Left forelimb (tissue), 1 donor: ENCODE measurements at places on chromosomes 11 and 22.

DNA sequence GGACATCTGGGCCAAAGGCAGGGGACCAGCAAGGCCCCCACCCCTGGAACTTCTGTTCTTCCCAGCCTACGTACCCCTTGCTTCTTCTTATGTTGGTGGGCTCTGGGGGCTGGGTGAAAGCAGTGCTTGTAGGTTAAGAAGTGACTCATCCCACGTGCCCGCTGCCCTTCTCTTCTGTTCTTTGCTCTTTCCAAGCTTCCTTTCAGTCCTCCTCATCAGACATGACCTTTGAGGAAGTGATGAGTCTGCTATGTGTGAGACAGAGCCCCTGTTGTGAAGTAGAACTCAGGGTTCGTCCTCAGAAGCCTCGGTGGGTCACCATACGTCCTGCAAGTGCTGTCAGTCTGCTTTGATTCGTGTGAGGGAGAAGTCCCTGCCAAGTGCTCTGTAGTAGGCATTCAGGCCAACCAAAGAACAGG lies 12.7 kb downstream of the MED15 start:
- no peak for DNase-seq

DNA sequence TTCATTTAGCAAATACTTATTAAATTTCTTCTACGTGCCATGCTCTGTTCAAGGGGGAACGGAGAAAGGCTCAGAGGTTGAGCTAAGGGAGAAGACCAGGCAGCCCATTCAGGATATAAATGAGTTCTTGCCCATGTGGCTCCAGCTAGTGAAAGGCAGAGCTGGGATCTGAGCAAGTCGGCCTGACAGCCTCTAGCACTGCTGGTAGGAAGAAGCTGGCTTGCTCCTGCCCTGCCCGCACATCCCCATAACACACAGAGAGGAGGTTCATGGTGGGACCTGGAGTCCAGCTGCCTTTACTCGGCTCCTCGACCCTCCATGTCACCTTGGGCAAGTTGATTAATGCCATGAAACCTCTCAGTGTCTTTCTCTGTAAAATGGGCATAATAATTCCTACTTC lies 2.0 kb downstream of the SLC15A3 start:
- DNase-seq: no peak

GRCh38 chr22:25959818-25960774 lies 209.2 kb upstream of the SEZ6L start:
- no peak for DNase-seq

- no peak for DNase-seq
Observed at GRCh38 chr22:50529416-50529896, 356 bp downstream of the TYMP start.

- DNase-seq: no peak
Observed at GRCh38 chr11:66328031-66328301, 8.3 kb downstream of the RIN1 start.

- DNase-seq: no peak
Observed at GRCh38 chr11:3736816-3737215, 60.5 kb downstream of the NUP98 start.

DNA sequence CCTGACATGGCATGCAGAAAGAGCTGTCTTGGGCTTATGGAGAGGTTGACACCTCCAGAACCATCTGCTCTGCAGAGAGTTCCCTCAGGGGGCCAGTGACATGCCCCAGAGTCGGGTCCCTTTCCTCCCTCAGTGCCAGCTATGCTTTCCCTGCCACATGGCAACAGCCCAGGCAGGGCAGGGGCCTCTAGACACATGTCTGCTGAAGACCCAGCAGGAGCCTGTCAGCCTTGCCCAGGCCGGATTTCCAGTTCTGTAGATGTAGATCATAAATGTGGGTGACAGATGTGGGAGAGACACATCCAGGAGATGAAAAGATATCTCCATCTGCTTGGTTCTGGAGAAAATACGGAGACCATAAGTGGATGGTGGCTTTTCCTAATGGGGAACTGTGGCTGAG lies 25.5 kb downstream of the NAV2 start:
- DNase-seq: no peak

GRCh38 chr11:65892661-65893317 lies 2.3 kb downstream of the CCDC85B start:
- DNase-seq: no peak

DNA sequence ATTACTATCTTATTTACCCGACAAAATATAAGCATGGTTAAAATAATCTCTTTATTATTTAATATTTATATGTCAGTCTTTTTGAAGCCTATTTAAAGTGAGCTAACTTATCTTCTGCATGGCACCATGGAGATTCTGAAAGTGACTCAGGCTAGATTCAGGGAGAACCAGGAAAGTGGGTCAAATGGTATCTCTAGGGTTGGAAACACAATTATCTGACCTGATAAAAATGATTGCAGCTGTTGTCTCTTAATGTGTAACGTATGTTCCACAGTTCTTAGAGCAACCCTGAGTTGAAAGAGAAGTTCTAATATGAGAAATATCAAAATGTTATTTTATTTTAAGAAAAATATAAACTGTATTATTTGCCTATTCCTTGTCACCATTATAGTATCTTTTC lies 143.1 kb upstream of the CARD18 start:
- no peak for DNase-seq

- DNase-seq: no peak
Observed at GRCh38 chr22:38144025-38144405, 33.5 kb upstream of the BAIAP2L2 start.

DNA sequence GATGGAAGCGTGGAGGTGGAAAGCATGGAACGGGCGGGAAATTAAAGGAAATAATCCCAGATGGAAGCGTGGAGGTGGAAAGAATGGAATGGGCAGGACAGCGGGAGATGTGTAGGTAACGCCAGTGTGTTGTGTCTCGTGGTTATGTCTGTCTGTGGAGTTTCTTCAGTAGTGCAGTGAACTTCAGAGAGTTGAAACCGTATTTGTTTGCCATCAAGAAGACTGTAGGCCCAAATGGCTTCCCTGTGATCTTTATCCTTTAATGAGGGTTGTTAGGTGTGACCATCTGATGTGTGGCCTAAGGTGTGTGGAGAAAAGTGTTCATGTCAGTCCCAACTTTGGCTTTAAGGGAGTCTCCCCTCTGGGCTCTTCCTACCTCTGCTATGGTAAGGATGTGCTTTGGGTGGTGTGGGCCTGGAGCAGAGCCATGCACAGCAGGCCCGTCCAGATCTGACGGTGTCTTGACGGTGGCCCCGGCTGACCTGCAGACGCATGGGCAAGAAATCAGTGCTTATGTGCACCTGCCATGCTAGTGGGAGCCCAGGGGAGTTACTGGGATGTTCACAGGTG lies 39.6 kb downstream of the AP2A2 start:
- DNase-seq: no peak

GRCh38 chr11:58177409-58178054 lies 11.3 kb upstream of the OR9Q2 start:
- DNase-seq: no peak

GRCh38 chr11:8340296-8340695 lies 76.6 kb upstream of the LMO1 start:
- DNase-seq: no peak

DNA sequence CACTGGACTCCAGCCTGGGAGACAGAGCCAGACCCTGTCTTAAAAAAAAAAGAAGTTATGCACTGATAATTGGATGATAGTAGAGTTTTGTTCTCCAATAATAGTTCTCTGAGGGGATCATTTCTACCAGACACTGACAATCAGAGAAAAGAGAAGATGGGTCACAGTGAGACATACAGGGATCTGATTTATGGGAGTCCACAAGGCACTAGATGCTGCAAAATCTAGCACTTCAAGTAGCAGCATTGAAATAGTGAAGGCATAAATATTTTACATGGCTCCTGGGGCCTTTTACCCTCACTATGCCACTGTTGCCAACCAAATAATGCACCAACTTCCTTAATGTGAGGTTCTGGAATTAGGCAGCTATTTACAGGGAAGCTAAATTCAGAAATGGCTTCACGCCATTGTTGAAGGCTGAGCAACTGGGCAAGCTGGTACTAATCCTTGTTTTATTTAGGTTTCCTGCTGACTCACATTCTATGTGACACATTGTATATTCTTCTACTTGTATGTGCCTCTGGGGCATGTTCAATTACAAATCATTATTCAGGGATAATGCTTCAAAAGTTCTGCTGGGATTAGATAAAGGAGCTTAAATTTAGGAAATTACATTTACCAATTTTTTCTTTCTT lies 38.2 kb upstream of the ABTB2 start:
- no peak for DNase-seq

DNA sequence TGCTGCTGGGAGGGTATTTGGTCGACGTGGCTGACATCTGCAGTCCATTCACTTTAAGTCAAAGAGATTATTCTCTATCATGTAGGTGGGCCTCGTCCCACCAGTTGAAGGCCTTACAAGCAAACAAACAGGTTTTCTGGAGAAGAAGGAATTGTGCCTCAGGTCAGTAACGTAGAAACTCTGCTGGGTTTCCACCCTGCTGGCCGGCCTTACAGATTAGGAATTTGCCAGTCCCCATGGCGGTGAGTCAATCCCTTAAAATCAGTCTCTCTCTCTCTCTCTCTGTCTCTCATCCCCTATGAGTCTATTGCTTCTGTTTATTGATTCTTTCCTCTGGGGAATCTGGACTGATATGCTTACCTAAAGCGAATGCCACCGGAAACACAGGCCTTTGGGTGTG lies 75.4 kb upstream of the FGF3 start:
- DNase-seq: no peak

DNA sequence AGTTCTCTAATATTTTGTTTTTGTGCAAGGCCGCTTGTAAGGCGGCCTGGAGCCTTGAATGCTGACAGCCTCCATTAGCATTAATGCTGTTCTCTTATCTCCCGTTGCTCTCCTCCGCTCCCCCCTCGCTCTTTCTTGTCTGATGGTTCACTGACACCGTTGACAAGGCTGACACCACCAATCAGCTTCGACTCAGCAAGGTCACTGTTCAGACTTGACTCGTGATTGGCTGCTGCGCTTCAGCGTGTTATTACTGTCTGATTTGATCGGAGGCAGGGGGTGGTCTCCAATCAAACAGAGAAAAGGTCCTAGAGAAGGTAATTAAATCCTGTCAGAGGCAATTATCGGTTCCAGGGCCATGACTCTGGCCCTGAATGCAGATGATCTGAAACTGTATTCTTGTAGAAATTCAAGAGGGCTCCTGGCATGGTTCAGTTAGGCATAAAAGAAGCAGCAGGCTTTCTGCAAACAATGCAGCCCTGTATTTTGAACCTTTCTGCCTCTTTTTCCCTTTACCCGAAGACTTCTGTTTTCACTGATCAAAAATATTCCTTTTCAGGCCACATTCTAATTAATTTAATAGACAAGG lies 49.3 kb upstream of the MPPED2 start:
- DNase-seq: no peak

- no peak for DNase-seq
Observed at GRCh38 chr22:42996646-42997365, 18.1 kb downstream of the PACSIN2 start.

GRCh38 chr11:132862933-132863332 lies 669.4 kb downstream of the OPCML start:
- DNase-seq: no peak

DNA sequence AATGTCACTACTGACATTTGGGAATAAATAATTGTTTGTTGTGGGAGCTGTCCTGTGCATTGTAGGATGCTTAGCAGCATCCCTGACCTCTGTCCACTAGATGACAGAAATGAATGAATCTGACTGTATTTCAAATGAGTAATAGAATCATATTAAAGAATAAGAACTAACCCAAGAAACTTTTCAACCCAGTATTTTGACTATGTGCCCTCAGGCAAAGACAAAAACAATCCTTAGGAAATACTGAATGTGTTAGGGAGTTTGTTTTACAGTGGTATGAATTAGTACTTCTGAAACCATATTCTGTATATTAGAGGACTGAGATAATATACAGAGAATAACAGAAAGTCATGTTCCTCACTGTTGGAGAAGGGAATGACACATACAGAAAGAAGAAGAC lies 320.9 kb upstream of the PITPNB start:
- no peak for DNase-seq

GRCh38 chr11:46293641-46294103 lies 16.2 kb downstream of the CREB3L1 start:
- no peak for DNase-seq

DNA sequence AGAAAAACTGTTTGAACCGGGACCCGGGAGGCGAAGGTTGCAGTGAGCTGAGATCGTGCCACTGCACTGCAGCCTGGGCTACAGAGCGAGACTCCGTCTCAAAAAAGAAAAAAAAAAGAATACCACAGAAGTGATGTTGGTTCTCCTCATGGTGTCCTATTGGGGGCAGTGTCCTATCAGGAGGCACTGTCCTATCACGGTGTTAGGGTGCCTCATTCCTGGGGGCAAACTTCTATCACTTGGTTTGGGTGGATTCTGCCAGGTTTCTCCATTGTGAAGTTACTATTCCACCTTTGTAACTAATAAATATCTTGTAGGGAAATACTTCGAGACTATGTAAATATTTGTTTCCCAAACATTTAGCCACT lies 19.6 kb downstream of the PRR14L start:
- no peak for DNase-seq

DNA sequence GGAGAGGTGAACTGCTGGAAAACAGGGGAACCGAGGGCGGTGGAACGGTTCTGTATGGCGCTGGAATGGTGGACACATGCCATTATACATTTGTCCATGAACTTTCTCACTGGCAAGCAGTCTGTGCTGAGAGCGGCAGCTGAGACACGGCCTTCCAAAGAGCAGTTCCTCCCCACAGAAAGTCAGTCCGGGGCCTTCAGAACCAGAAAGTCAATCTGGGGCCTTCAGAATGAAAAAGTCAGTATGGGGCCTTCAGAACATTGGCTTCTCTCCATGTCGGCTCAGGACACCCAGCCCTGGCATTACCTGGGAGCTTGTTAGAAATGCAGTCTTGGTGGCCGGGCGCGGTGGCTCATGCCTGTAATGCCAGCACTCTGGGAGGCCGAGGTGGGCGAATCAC lies 8.8 kb downstream of the TXN2 start:
- no peak for DNase-seq

DNA sequence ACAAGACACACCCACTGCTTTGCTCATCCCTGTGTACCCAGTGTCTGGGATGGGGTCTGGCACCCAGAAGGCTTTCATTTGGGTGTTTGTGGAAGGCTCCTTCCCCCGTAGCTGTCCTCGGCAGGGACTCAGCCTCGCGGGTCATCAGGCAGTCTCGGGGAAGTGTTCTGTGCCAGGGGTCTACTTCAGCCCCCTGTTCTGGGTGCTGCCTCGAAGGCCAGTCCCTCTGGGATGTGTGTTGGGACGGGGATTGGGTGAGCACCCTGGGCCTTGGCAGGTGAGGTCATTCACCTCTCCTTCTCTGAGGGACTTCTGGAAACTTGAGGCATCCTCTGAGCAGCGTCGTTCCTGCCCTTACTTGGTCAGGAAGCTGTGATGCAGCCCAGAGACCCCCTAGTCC lies 65.5 kb downstream of the RPUSD4 start:
- no peak for DNase-seq

GRCh38 chr11:114291381-114291780 lies 4.8 kb upstream of the NNMT start:
- no peak for DNase-seq
